Mesothelial cell of epicardium (in vitro differentiated cells): ENCODE measurements at places on chromosomes 6 and 20. TPM values are rescaled to one million over a fixed set of nuclear protein-coding genes. Genes with fewer than 3 reads are reported as not detected.
A peak's percentile ranks its signal among the peaks of the same experiment; 100 is the strongest.

DNA sequence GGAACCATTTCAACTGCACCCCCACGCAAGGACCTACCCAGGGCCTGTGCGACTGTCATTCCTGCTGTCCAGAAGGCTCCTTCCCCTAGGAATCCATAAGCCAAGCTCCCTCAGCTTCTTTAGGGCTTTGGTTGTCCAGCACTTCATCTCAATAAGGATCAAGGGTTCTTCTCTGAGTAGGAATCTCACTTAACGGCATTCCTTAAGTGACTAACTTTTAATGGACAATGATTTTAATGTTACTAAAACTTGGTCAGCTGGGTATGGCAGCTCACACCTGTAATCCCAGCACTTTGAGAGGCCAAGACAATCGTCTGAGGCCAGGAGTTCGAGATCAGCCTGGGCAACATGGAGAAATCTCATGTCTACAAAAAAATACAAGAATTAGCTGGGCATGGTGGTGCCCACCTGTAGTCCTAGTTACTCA is 13.4 kb downstream of the UBE2V1 start:
- no peak overlapping the region for H3K4me3 ChIP-seq
- H3K4me1 ChIP-seq, result peaks cover 19% of the 10 kb centered on the region
- peaks cover 8% of the 10 kb centered on the region for H3K36me3 ChIP-seq
- no peaks in the 10 kb centered on the region for H3K27me3 ChIP-seq
- peak overlapping the region; percentile 83 for H3K27ac ChIP-seq

- H3K4me1 ChIP-seq, result no peaks in the 10 kb centered on the region
- no peaks in the 10 kb centered on the region for H3K27me3 ChIP-seq
Measured at GRCh38 chr6:67884442-67884841, 750.6 kb upstream of the ADGRB3 start.

The WFDC5 gene
- not detected in 3 replicates for total RNA-seq

GRCh38 chr6:133754298-133754697 is 134.6 kb upstream of the TCF21 start:
- no peak for DNase-seq
- peaks cover 23% of the 10 kb centered on the region for H3K4me1 ChIP-seq
- H3K4me3 ChIP-seq, result no peak overlapping the region
- no peaks in the 10 kb centered on the region for H3K36me3 ChIP-seq

- no peak overlapping the region for H3K4me3 ChIP-seq
- peak overlapping the region; percentile 22 for H3K27ac ChIP-seq
Measured at GRCh38 chr6:154792325-154792724, 59.1 kb downstream of the SCAF8 start.
